HEK293T (cell line): ENCODE measurements at places on chromosomes 2 and 18.

DNA sequence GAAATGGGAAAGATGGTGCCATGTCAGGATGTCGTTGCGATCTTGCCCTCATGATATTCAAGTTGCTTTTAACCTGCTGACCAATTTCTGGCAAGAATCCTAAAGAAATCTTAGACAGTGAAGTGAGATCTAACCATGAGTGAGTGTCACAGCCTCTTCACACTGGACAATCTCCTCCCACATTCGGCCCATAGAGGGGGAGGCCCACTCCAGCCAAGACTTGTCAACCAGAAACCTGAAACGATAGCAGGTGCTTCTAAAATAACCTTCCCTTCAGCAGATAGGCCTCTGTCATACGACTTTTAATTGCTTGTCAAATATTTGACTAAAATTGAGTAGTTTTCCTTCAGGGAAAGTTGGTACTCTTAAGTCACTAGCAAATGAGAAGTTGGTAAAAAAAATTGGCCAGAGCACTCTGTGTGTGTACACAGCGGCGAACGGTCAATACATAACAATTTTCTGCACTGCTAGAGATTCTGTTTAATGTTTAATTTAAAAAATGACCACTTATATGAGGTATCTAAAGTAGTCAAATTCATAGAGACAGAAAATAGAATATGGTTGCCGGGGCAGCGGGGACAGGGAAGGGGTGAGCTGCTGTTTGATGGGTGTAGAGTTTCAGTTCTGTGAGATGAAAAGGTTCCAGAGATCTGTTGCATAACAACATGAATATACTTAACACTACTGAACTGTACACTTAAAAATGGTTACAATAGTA lies 110.2 kb downstream of the VAPA start:
- no peak for DNase-seq

DNA sequence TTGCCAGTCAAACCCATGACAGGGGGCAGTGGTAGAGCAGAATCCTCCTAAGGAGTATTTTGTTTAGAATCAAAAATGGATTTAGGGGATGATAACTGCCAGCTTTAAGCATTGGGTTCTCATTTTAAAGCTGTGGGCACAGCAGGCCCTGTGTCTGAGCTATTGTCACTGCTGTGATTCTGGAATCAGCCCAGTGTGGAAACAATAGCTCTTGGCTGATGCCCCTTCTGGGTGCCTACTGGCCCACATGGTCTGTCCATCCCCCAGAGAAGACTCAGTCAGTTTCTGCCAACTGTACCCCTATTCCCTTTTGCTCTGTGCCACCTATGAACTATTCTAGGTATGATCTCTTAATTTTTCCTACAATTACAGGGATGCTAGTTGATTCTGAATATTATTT lies 91.7 kb upstream of the LRRTM1 start:
- DNase-seq: no peak

DNA sequence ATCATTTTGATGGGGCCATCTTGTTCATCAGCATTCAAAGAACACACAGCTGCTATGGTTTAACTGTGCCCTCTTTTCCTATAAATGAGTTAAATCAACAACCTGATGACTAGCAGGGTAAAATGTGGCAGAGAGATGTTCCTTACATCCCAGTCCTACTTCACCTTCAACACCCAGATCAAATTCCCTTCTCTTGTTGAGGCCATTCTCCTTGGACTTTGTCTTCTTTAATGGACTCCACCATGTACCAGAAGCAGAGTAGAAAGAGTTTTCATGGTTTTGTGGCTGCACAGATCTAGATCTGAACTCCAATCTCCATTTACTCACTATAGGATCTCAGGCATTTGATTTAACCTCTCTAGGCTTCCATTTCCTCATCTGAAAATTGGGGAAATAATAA lies 6.4 kb upstream of the UPP2 start:
- no peak for DNase-seq

- DNase-seq: no peak
Measured at GRCh38 chr2:233418052-233418760, 63.9 kb downstream of the DGKD start.

DNA sequence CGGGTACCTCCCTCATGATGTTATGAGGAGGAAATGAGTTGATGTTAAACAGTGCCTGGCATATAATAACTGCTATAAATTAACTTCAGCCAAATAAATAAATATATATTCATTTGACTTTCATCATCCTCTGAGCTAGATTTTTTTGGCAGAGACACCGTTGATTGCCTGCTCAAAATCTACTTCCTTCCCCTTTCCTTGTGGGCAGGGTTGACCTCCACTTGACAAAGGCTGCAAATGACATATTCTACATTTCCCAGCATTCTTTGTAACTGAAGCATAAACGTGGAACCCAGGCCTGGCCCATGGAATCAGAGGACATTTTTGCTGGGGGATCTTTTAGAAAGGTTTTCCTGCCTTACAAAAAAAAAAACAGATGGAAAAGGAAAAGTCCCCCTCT lies 177.8 kb downstream of the TXNL1 start:
- DNase-seq: no peak

DNA sequence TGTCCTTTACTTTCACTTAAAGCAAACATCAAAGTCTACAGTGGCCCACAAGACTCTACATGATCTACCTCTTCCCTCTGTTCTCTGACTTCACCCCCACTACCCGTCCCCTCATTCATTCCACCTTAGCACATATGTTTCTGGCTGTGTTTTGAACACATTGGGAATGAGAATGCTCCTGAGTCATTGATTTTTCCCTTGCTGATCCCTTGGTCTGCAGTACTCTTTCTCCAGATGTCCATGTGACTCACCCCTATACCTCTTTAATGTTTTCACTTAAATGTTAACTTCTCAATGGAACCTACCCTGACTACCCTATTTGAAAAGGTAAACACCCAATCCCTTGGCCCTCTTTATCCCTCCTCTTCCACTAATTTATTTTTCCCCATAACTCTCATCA lies 30.7 kb upstream of the FRZB start:
- DNase-seq: no peak

- no peak for DNase-seq
Measured at GRCh38 chr18:8756571-8756970, 51.2 kb downstream of the MTCL1 start.

DNA sequence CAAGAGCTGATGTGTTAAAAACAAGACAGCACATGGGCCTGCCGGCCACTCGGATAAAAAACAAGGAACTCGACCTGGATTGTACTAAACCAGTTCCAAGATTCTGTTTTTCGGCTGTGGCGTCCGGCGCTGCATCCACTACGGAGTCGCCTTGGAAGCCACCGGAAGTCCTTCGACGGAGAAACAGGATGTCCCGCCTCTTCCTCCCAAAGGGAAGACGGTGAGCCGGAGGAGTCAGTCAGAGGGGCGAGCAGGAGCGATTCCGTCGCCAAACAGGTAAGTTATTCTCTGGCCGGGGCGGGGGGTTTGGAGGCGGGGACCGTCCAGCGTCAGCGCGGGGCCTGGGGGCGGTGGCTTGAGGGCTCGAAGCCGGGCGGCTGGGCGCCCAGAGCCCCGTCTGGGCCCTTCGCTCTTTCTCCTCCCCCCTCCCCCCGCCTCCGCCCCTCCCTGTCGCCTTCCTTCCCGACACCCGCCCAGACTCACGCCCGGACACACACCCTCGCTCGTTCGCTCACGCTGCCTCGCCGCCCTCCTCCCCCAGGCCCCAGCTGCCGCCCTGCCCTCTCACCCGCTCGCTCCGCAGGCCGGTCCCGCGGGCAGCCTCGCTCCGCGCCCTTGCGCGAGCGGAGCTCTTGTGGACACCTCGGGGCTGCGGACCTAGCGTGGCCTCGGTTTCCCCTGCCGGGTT lies at the start of gene ZNF407:
TSS of gene ZNF407 (plus strand) at position 209 of the 688 bp plus-strand sequence. CDS start 33,150 bp downstream, outside the sequence.
- peak; percentile 77 for DNase-seq

- DNase-seq: no peak
Measured at GRCh38 chr2:2769481-2770431, 438.7 kb upstream of the MYT1L start.

GRCh38 chr2:48483916-48484315 lies 46.0 kb upstream of the STON1 start:
- DNase-seq: no peak

DNA sequence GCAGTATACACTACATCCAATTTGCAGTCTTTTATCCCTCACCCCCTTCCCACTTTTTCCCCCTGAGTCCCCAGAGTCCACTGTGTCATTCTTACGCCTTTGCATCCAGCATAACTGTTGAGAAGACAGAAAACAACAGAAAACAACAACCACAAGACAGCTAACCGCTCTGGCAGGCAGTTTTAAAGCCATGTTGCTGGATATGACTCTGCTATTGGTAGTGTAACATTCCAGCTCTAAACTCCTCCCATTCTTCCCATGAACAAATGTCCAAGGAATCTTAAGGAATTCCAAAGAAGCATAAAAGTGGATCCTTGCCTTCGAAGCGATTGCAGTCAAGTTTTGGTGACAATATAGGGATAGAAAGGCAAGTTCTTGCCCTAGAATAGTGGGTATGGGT lies 599.1 kb downstream of the NYAP2 start:
- DNase-seq: no peak

DNA sequence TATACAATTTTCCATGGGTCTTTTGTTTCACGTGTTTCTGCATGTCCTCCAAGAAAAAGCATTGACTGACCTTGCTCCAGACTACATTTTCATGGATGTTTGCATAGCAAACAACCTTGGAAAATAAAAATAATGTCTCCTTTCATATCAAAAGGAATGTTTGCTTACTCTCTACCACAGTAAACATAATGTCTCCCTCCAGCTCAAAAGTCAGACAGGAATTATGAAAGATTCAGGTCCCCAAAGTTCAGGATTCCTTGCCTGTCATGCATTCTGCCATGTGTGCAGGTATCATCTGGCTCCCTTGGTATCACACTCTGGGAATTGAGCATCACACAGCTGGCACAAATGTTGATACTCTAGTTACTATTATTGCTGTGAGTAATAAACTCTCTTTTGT lies 103.1 kb upstream of the ZC3H15 start:
- no peak for DNase-seq

DNA sequence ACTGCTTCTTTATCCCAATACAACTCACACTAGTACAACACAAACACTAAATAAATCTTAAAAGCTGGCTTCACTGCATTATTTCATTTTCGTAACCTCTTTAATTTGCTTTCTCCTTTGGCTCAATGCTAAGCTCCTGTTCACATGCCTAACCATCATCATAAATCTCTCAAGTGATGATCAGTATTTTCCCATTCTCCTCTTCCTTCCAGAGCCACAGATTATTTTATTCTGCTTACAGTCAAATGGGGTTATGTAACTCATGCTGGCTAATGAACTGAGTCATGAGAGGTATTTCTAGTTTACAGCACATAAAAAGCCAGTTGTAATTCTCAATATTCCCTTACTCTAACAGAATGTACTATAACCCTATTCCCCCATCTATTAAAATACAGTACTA lies 350.4 kb upstream of the ZC3H15 start:
- DNase-seq: no peak

DNA sequence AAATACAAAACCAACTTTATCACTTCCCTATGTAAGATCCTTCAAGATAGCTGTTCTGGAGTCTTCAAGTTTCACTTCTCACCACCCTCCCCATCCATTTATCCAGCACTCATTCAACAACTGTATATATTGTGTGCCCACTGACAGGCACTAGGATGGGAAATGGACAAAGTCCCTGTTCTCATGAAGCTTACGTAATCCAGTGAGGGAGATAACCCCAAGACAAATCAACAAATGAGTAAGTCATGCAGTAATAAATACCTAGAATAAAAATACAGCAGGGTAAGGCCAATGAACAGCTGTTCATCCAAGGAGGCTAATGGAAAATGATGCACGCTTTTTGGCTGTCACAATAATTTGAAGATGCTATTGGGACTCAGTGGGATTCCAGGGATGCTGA lies 133.8 kb downstream of the MEMO1 start:
- DNase-seq: no peak

DNA sequence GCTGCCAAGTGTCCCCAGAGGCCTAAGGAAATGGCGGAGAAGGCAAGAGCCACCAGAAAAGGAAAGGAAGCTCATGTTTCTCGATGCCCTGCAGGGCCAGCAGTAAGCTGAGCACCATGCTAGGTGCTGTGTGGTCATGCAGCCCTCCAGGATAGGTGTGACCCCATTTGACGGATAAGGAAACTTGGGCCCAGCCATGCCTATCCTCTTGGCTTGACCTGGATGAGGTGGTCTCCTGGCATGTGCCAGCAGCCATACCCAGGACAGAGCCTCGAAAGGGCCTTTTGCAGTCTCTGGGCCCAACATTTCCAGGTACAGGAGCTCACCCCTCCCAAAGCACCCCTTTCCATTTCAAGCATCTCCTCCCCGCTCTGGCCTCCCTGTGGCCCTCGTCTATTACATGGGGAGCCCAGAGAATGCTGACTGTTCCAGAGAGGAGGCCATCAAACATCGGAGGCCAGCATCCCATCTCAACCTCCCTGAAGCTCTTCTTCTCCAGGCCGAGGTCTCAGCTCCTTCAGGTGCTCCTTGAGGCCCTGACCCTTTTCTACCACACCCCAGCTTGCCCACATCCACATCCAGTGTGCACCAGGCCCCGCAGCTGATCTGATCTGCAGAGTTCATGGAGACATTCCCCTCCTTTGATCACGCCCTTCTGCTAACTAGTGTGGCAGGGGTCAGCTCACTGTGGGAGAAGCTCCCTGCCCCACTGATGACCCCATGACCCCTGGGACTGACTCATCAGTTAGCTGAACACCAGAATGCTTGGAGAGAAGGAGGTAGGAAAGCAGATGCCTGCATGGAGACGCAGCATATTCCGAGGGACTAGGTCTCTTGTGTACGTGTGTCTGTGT lies 208.4 kb downstream of the TNS1 start:
- DNase-seq: no peak

- DNase-seq: no peak
Measured at GRCh38 chr2:200761266-200761665, 50.4 kb upstream of the BZW1 start.

DNA sequence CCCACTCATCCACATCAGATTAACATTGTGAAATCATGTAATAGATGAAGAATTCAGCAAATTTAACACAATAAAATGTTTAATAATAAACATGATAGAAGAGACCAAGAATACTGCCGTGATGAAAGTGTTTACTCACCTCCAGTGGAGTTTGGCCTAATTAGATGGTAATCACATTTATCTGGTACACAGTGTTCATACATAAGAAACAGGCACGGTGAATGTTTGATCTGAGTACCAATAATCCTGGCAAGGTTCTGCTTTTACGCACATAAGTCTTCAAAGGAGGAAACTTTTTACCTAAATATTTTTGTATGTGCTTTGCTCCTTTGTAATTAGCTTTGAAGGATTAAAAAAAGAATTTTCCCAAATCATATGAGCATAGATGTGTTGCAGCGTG lies 122.5 kb downstream of the IRS1 start:
- no peak for DNase-seq

- DNase-seq: peak; percentile 37
Measured at GRCh38 chr18:57210107-57210715, 63.3 kb downstream of the BOD1L2 start.

GRCh38 chr2:240341064-240341463 lies 94.4 kb upstream of the GPC1 start:
- DNase-seq: no peak
